HS-5 (cell line): ENCODE measurements at places on chromosomes 16 and 17.
A peak's percentile ranks its signal among the peaks of the same experiment; 100 is the strongest.

- no peak for DNase-seq
Measured at GRCh38 chr17:79090443-79091225, 16.0 kb downstream of the ENGASE start.

GRCh38 chr16:72220875-72221629, 49.1 kb upstream of the PMFBP1 start:
- no peak for DNase-seq

DNA sequence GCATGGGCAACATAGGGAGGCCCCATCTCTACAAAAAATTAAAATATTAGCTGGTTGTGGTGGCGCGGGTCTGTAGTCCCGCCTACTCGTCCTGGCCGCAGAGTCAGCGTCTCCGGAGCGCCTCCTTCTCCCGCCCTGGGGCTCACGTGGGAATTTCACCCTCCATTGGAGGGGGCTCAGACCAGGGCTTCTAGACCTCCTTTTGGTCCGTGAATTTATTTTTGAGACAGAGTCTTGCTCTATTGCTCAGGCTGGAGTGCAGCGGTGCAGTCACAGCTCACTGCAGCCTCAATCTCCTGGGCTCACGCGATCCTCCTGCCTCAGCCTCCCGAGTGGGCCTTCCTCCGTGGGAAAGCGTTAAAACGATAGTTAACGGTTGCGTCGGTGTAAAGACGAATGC, 394 bp upstream of the NME4 start:
- DNase-seq, result no peak

DNA sequence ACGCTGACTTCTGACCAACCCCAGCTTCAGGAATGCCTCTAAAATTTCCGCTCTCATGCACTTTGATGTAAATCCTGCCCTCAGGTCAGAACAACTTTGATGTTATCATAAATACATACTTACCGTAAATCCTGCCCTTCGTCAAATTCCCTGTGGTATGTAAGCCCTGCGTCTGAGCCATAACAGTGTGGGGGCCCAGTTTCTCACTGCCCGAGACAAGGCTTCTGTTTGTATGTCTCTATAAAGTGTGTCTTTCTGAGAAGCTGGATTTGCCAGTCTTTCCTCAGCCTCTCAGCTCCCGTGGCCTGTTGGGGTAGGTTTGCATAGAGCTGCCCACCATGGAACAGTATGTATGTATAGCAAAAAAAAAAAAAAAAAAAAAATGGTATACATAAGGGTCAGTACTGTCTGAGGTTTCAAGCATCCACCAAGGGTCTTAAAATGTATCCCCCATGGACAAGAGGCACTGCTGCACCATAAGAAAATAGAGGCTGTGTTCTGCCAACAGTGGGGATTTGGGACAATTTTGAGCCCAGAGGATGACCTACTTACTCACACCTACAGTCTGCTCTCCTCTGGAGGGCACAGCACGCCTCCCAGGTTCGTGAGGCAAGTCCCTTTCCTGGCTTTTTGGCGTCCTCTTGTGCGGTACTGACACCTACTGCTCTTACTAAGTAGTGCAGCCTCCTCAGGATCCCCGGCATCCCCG, 17.5 kb downstream of the PRMT7 start:
- peak; percentile 37 for DNase-seq

- no peak for DNase-seq
Measured at GRCh38 chr17:8994319-8994718, 27.0 kb upstream of the NTN1 start.

DNA sequence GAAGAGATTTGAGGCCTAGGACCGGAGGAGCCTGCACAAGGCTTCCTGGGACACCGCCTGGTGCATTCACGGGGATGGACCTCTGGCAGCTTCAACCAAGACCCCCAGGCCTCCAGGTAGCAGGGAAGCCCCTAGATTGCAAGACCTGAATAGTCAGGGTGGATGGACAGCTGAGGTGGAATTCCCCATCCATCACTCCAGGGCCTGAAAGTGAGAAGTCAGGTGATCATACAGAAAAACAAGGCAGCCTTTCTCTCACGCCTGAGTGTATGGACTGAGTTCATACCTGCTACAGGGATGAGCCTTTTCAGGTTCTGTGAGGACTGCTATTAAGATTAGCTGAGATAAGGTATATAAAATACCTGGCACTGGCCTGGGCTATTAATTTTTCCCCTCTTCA, 74.2 kb downstream of the PLXDC1 start:
- no peak for DNase-seq

- no peak for DNase-seq
Measured at GRCh38 chr17:49969134-49969759, at the start of gene DLX4. DLX4 (plus strand) TSS chr17:49969190; CDS start chr17:49969469, 279 bp downstream.

GRCh38 chr16:27681681-27682080, 131.7 kb downstream of the KATNIP start:
- DNase-seq, result no peak

GRCh38 chr16:58020628-58021521, 4.7 kb upstream of the MMP15 start:
- DNase-seq, result peak; percentile 23

DNA sequence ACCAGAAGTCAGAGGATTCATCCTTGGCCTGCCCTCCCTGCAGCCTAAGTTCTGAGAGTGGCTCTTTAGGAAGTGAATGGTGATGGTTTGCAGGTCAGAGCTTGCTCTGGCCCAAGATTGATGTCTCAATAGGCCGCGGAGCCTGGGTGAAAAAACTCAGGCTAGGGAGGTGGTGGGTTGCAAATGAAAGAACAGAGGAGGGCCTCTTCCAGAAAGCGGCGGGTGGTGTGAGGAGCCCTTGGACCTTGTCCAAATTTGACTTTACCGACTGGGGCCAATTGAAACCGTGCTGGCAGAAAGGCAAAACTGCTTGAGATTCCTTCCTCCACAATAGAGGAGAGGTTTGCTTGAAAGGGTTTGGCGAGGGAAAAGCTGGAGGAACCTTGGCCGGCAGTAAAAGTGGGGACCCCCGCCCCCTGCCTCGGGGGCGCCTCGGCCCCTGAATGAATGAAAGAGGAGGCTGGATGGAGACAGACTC, 331.3 kb downstream of the SEC14L1 start:
- no peak for DNase-seq

DNA sequence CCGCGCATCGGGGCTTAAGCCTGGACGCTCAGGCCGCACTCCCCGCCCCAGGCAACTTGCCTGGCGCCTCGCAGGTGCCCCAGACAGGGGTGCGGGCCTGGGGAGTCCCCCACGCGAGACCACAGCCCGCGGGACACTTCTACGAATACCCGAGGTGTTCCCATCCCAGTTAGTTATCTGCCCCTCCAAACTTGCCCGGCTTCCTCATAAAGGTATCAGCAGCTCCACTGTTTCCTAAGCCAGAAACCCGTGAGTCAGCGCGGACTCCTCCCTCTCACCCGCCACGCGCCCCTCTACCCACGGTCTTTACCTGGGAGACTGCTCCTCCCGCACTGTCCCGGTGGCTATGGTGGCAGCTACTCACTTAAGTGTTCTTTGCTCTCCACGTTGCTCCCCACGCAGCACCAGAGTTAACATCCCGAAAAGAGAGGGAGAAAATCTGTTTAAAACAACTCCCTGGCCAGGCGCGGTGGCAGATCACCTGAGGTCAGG, 1.0 kb upstream of the CREBBP start:
- no peak for DNase-seq

DNA sequence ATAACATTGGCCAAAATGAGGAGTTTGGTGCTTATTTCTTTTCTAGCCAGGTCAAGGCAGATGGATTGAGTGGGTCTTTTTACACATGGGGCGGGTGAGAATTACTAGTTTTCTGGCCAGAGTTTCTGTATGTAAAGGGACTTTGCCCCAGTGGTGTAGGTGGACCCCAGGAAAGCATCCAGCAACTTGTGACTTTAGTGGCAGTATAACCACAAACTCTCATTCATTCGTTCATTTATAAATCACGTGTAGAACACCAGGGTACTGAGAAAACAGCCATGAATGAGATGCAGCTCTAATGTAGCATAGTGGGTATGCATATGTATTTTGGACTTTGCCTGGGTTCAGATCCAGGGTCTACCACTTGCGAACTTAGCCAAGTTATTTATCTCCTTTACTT, 8.1 kb downstream of the RAI1 start:
- no peak for DNase-seq

DNA sequence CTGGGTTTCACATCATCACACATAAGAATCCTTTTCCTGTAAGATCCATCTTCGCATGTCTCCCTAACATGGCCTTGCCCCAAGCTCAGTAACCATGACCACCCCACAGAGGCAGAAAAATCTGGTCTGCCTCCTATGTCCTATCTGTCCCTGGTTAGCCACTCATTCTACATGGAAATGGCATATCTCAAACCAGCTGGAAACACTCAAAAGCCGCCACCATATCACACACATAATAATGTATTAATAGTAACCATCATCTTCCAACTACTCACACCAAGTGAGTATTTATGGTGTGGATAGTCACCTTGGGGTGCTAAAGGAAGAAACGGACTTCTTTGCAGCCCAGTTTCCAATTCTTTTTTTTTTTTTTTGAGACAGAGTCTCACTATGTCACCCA, 11.4 kb downstream of the FAM117A start:
- DNase-seq, result no peak

- no peak for DNase-seq
Measured at GRCh38 chr16:78684655-78685375, 585.4 kb downstream of the WWOX start.

GRCh38 chr17:64236827-64237403, 26.1 kb downstream of the TEX2 start:
- DNase-seq, result no peak

DNA sequence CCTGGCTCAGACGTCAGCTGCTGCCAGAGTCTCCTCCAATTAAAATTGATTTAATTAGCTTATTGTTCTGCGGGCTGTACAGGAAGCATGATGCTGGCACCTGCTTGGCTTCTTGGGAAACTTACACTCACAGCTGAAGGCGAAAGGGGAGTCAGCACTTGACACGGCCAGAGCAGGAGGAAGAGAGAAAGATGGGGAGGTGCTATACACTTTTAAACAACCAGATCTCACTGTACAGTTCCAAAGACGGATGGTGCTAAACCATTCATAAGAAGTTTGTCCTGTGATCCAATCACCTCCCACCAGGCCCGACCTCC, 1.4 kb upstream of the PRDM7 start:
- no peak for DNase-seq

- no peak for DNase-seq
Measured at GRCh38 chr17:68710976-68711375, 109.8 kb upstream of the FAM20A start.

GRCh38 chr17:57234061-57234738, 22.1 kb upstream of the MSI2 start:
- DNase-seq, result no peak

GRCh38 chr17:19787733-19788357, 39.7 kb upstream of the ALDH3A1 start:
- DNase-seq, result no peak
